T1000 (cell line): ENCODE measurements at places on chromosomes 16 and 17.

DNA sequence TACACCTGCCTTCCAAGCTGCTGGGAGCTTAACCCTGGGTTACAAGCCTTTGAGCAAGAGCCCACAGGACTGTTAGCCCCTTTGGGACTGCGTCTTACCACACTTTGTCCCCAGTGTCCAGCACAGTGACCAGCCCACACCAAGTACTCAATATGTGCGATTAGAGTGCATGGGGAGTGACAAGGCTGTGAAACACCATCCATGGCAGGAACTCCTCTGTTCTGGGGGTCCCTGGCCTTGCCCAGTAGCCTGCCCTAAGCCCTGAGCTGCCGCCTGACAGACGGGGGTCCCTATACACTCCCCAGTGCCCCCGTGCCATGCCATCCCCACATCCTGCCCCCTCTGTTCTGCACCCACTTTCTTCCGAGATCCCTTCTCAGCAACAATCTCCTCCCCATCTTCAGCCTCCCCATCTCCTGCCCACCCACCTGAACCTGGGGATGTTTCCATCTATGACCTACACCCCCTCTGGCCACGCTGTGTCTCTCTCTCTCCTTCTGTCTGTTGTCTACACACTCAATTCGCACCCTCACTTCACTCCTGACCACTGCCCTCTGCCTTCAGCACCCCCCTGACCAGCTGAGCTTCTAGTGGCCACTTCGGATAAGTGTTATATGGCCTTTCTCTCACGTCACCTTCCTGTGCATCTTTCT, 112.9 kb upstream of the SMURF2 start:
- no peak for DNase-seq

DNA sequence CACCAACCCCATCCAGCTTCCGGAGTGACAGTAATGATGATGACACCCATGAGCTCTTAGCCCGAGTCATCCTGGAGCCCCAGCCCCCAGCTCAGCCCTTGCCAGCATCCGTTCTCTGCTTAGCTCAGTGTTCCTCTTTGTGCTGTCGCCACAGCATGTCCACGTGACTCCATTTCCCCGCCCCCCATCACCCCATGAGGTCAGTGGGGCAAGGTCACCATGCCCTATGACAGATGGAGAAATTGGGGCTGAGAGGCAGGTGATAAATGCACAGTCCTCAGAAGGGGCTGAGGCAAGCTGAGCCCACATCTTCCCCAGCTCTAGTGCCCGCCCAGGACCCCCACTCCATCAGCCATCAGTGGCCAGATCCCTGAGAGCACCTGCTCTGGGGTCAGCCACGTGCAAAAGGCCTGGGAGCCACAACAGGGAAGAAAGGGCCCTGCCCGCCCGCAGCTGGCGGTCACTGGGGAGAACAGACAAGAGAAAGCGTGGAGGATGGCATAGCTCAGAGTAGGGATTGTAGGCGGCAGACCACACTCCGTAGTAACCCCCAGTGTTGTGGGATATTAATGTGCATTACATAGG, 17.1 kb downstream of the ITGB4 start:
- DNase-seq = no peak

GRCh38 chr17:57046749-57047148, 38.3 kb upstream of the AKAP1 start:
- DNase-seq = no peak

GRCh38 chr17:50686494-50687199, 21.1 kb downstream of the ANKRD40 start:
- DNase-seq = no peak

DNA sequence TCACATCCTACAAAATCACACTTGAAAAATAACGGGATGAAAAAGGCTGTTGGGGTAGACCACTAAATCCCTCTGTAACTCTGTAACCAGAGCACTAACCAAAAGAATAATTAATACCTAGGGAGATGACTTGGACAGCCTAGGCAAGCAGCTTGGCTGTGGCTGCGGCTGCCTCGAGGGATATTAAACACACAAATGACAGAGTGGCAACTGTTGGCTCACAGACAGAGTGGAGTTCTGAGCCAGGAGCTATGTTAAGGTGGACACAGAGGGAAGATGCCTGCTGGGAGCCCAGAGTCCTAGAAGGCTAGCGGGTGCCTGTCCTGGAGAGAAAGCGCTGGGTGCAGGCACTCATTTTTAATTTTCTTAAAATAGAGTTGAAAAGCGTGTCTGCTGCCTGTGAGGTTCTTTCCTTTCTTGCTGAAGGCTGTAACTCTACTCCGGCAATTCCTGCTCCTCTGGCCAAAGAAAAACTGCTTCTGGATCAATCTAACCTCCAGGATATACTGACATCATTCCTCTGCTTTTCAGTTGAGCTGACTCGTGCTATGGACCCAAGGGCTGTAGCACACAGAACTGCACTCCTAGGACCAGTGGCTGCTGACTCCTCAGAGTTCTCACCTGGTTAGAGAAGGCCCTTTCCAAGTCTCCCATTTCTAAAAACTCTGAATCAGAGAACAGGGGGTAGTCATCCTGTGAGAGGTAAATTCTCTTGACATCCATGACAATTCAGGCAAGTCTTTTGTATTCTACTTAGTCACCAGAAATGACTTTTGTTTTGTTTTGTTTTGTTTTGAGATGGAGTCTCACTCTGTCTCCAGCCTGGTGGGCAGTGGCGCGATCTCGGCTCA, 147.9 kb downstream of the STX8 start:
- no peak for DNase-seq

- DNase-seq = no peak
Measured at GRCh38 chr17:81207610-81208581, 14.9 kb downstream of the CEP131 start.

DNA sequence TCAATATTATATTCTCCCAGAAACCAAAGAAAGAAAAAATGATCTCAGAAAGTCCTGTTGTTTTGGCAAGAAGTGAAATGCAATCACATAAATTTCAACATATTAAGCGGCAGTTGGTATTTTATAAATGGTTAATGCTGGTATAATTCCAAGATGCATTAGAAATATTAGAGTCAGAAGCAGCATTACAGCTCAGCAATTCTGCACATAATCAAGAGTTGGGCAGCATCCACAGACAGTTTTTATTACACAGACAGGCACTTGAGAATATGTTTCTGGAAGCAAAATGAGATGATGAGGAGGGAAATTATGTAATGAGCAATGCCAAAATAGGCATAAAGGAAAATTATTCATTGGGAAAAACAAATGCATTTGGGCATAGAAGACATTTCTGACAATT, 148.1 kb downstream of the KCNJ2 start:
- DNase-seq = no peak

DNA sequence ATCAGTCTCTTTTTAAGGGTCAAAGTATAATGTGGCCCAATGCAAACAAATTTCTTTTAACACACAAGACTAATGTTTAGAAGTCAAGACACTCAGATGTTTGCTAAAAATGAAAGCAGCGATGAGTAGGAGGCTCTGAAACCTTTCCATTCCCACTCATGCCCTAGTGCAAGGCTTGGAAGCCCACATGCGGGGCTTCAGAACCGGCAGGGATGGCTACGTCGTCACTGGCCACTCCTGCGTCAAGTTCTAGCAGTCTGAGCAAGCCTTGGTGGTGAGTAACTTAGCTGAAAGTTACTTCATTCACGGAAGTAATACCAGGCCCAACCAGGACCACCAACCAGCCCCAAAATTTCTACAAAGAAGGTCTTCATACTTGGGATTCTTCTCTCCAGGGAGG, 14.8 kb upstream of the TMED6 start:
- DNase-seq = no peak

- no peak for DNase-seq
Measured at GRCh38 chr16:88585269-88585668, 15.1 kb downstream of the ZC3H18 start.

GRCh38 chr17:71760062-71760720, 360.6 kb upstream of the SOX9 start:
- no peak for DNase-seq

DNA sequence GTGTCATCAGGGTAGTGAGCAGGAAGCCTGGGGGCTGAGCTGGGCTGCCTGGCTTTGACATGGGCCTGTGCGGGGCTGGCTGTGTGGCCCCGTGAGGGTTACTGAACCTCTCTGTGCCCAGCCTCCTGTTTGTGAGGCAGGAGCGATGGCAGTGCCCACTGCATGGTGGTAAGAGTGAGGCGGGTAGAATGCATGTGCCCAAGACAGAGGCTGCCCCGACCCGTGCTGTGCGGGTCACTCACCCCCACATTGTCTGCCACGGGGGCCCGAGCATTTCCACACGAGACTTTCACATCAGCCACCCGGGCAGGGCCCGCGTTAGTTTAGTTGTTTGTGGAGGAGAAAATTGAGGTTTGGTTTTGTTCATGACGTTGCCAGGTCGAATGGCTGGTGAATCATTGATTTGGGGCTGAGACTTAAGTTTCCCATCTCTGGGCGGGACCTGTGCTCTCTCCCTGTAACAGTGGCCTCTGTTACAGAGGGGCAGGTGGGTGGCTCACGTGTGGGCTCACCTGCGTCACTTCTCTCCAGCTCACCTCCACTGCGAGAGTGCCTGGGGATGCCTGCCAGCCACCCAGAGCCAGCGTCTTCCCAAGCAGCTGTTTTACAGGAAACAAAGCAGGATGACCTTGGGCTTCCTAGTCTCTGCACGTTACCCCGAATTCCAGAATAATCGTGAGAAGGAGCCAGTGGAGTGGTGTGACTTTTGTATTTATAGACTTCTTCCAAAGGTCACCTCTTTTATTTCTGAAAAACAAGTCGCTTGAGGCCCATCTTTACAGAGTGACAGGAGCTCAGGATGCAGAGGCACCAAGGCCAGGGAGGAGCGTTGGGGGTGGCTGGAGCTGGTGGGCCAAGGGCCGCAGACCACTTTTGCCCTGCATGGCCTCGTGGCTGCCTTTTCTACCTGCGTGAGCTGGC, 150.6 kb downstream of the RPTOR start:
- no peak for DNase-seq

- DNase-seq = no peak
Measured at GRCh38 chr17:69018687-69019086, 42.0 kb downstream of the ABCA9 start.

GRCh38 chr17:37147301-37147812, 198.6 kb downstream of the AATF start:
- no peak for DNase-seq

DNA sequence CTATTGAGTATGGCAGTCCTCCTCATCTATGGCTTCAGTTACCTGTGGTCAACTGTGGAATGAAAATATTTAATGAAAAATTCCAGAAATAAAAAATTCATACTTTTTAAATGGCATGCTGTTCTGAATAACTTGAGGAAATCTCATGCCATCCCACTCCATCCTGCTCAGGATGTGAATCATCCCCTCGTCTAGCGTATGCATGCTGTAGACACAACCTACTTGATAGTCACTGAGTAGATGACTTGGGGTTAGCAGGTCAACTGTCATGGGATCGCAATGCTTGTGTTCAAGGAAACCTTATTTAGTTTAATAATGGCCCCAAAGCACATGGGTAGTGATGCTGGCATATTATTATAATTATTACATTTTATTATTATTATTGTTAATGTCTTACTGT, 4.8 kb upstream of the VAC14 start:
- DNase-seq = no peak

DNA sequence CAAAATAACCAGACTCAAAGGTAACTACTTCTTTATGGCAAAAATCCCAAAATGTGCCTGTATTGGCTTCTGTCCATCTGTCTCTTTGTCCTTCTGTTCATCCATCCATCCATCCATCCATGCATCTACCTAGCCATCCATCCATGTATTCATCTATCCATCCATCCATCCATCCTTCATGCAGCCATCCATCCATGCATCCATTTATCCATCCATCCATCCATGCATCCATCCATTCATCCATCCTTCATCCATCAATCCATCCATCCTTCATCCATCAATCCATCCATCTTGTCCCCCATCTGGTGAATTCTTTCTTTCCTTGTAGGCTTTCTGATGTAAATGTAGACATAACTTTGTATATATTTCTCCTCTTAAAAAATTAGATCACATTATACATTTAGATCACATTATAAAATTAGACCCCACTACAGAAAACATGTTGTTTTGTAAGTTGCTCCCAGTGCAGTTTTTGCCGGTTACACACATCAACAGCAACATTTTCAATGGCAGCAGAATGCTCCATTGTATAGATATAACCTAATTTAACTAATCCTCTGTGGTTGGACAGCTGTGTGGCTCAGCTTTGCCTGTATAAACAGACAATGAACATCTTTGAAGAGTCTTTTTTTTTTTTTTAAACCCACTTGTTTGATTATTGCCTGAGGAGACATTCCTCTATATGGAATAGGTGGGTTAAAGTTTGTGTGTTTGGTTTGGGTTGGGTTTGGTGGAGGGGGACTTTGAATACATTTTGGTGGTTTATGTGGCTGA, 72.0 kb downstream of the MSI2 start:
- no peak for DNase-seq

DNA sequence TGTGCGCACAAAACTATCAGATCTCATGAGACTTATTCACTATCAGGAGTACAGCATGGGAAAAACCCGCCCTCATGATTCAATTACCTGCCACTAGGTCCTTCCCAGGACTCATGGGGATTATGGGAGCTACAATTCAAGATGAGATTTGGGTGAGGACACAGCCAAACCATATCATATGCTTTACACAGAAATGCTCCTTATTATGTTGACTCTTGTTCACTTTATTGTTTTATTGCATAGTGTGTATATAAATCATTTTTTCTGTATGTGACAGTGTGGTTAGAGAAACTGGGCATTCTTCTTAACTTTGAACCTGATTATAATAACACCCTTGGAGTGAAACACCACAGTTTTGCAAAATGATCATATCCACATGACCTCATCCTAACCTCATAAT, 212.8 kb upstream of the TNRC6C start:
- DNase-seq = no peak

- no peak for DNase-seq
Measured at GRCh38 chr17:83189044-83190003, 109.9 kb downstream of the METRNL start.

- DNase-seq = no peak
Measured at GRCh38 chr16:82152196-82152595, 17.8 kb downstream of the MPHOSPH6 start.

GRCh38 chr17:69093279-69093789, 32.6 kb upstream of the ABCA9 start:
- DNase-seq = no peak

GRCh38 chr17:78108726-78109488, 19.6 kb downstream of the TMC6 start:
- DNase-seq = no peak

DNA sequence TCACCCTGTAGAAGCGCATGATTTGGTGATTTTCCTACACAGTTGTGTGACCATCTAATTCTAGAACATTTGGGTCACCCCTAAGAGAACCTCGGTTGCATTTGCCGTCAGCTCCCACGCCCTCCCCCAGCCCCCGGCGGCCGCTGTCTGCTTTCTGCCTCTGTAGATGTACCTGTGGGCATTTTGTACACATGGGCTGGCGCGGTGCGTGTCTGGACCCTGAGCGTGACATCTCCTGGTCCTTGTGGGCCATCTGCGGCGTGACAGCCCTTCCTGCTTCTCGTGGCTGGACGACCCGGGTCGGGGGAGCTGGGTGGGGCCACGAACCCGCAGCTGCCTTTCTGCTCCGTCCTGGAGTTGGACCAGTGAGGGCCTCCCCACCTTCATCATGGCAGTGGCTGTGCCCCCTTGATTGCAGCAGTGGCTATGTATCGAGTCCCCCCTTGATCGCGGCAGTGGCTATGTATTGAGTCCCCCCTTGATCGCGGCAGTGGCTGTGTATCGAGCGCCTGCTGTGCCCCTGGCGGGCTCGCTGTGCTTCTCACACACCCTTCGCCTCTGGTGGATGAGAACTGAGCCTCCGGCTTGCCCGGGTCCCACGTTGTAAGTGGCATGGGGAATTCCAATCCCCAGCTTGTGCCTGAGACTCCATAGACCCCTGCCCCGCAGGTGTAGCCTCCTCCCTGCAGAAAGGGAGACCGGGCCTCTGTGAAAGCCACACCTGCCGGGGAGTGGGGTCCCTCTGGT, 24.1 kb downstream of the GSE1 start:
- no peak for DNase-seq

GRCh38 chr16:87127061-87127765, 190.0 kb downstream of the C16orf95 start:
- DNase-seq = no peak
